ENCODE measurements at places on chromosomes 4 and X. TPM values are rescaled to one million over a fixed set of nuclear protein-coding genes. Genes with fewer than 3 reads are reported as not detected.

DNA sequence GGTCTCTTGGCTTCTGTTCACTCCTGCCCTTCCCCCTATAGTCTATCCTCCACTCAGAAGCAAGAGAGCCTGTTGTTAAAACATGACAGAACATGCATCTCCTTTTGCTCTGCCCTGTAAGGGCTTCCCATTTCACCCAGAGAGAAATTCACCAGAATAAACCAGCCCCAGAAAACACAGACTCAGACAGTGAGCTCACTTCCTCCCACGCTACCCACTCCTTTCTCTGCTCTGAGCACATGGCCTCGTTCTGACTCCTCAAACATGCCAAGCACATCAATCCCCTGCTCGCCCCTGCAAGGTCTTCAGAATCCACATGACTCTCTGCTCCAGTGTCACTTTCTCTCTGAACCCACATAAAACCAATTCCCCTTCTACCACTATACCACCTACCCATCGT, 50.4 kb downstream of the MID1 start:
- H3K36me3 ChIP-seq, result no peaks in the 10 kb centered on the region
- no peak overlapping the region for H3K4me3 ChIP-seq
- H3K4me1 ChIP-seq, result peaks cover 2% of the 10 kb centered on the region
- H3K27me3 ChIP-seq, result no peaks in the 10 kb centered on the region

AADAT gene
- 4.2 TPM for total RNA-seq

DNA sequence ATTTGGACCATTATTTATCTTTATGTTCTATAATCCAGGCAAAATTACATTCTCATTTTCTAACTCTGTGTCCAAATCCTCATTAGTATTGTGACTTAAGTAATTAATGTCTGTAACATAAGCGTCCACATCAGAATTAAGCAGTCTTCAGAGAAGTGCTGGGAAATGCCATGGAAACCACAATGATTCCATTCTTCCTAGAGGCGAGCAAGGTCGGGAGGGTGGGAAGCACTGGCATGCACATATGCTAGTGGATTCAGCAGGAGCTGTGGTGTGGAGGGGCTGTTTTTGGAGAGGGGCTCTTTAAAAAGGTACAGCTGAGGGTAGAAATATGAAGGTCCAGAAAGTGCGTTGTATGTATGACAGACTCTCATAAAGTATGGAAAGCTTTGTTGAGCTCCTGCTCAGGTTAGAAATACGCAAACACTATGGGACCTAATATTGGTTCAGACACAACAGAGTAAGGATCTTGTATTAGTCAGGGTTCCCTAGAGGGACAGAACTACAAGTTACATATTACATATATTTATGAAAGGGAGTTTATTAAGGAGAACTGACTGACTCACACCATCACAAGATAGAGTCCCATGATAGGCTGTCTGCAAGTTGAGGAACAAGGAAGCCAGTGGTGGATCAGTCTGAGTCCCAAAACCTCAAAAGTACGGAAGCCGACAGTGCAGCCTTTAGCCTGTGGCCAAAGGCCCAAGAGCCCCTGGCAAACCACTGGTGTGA, 61.5 kb downstream of the GLRA2 start:
- H3K27me3 ChIP-seq, result no peaks in the 10 kb centered on the region
- H3K4me3 ChIP-seq, result no peak overlapping the region
- DNase-seq, result no peak
- H3K36me3 ChIP-seq, result no peaks in the 10 kb centered on the region
- H3K27ac ChIP-seq, result no peak overlapping the region

DNA sequence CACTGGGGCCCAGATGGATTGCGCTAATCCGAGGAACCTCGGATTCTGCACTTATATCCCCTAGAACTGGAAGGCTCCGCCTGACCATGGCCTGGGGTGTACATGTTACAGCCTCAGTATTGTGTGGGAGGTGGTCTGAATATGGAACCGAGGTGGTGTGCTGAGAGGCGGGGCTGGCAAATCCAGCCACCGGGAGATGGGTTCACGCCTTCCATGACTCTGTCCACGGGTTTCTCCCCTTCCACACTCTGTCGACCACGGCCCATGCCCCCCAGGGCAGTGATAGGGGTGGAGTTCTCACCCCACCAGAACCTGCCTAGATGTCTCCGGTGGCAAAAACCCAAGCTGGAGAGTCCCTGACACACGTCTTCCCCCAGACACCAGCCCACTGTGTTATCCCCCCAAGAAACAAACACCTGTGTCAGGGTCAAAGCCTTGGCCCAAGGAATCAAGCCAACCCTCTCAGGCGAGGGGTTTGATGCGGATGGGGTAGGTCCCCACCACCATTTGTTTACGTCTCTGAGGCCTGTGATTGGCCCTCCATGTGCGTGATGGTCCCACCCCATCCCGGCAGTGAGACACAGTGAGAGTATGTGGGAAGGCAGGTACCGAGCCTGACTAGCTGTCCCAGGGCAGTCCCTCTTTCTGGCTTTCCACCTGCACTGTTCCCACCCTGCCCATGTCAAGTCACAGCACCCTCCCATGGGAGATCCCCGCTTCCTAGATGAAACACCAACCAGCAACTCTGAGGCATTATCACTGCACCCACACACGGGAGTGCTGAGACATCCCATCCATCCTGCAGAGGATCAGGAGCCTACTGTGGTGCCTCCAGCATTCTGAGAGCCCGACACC, 6.6 kb upstream of the LOC101059915 start:
- DNase-seq, result no peak
- H3K4me3 ChIP-seq, result no peak overlapping the region
- no peaks in the 10 kb centered on the region for H3K36me3 ChIP-seq
- H3K27me3 ChIP-seq, result no peaks in the 10 kb centered on the region
- H3K27ac ChIP-seq, result no peak overlapping the region
- H3K4me1 ChIP-seq, result no peaks in the 10 kb centered on the region

UGT2B7 gene
- 4.8 TPM for total RNA-seq

DNA sequence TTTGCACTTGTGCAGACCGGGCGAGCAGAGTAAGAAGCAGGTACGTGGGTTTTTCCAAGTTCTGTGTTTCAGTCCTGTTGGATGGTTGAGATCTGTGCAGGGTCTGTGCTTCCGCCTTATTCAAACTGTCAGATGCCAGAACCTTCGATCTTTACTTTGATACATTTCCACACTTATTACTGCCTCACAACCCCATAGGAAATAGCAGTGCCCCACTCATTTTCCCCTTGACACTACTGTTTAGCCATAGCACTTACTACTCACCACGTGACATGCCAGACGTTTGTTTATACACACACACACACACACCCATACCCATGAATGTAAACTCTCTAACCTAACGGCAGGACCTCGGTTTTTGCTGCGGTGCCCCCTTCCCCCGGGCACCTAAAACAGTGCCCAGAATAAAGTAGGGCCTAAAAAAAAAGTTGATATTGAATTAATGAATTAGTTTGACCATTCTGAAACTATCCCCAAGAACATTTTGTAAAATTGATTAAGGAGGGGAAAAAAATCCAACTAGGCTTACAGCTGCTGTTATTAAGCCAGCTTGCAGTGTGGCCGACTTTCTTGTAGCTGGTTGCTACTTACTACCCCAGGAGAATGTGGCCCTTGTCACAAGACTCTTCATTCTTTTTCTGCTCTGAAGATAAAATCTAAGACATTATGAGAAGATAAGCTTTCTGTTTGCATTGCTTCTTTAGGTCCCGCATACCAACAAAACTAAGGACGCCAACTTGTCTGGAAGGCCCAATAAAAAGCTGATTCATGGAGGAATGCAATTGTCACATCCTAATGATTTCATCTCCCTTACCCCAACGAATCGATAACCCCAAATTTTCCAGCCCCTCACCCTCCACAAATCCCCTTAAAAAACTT, 704 bp upstream of the SEPSECS start:
- H3K4me3 ChIP-seq, result peak overlapping the region; percentile 87
- peaks cover 2% of the 10 kb centered on the region for H3K4me1 ChIP-seq
- H3K27me3 ChIP-seq, result no peaks in the 10 kb centered on the region
- DNase-seq, result no peak

- no peak for DNase-seq
- H3K4me1 ChIP-seq, result peaks cover 9% of the 10 kb centered on the region
- no peak overlapping the region for H3K4me3 ChIP-seq
- H3K27me3 ChIP-seq, result no peaks in the 10 kb centered on the region
- H3K27ac ChIP-seq, result no peak overlapping the region
Observed at GRCh38 chr4:2617955-2618354, 81.5 kb downstream of the FAM193A start.

DNA sequence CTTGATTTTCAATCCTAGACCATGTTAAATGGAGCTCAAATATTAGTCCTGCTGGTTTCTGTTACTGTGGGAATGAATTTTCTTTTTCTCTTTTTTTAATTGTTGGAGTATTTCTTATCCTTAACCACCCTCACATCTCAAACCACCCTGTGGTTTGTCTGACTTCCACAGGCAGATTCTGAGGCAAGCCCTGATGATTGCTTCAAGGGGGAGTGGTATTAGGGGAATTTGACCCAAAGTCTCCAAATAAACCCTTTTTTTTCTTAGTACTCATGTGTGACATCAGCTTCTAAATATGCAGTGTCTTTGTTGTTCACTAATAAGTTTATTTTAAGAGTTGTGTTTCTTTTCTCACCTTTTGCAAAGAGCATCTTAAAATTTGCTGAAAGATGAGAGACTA, 810.3 kb downstream of the IL1RAPL1 start:
- H3K27ac ChIP-seq, result no peak overlapping the region
- H3K36me3 ChIP-seq, result no peaks in the 10 kb centered on the region
- H3K27me3 ChIP-seq, result no peaks in the 10 kb centered on the region

DNA sequence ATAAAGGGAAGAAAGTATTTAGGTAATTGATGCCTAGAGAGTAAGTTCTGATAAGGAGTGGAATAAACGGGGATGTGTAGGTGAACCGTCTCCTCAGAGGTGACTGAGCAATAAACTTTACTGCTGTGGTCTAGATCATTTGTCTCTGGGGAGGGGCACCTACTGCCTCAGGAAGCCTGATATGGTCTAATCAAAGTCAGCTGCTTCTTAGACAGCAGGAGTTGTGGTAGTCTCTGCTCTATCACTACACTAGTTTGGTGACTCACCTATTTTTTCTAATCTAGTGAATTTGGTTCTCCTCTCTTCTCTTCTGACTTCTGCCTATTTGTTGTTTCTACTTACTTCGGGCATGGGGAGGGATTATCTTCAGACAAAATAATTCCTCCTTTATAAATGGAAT, 95.1 kb upstream of the STIM2 start:
- no peaks in the 10 kb centered on the region for H3K27me3 ChIP-seq
- H3K4me3 ChIP-seq, result no peak overlapping the region

DNA sequence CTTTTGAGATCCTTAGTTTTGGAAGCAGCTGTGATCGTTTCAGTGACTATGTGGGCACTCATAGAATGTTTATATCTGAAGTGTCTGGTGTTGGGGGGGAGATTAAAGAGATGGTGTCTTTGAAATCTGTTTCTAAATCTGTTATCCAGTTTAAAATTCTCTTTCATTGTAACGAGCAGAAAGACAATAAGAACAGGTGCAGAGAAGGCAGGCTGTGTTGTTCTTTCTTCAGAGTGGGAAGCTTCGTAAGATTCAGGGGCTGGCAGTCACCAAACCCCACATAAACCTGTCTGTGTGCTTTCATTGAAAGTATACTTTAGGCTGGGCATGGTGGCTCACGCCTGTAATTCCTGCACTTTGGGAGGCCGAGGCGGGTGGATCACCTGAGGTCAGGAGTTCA, 16.3 kb upstream of the DHRSX start:
- H3K4me1 ChIP-seq, result no peaks in the 10 kb centered on the region
- no peak for DNase-seq
- H3K27me3 ChIP-seq, result no peaks in the 10 kb centered on the region

Measured in ovary (tissue), 10 donors.